AG10803 (cell line): ENCODE measurements at places on chromosomes 11 and 22.

DNA sequence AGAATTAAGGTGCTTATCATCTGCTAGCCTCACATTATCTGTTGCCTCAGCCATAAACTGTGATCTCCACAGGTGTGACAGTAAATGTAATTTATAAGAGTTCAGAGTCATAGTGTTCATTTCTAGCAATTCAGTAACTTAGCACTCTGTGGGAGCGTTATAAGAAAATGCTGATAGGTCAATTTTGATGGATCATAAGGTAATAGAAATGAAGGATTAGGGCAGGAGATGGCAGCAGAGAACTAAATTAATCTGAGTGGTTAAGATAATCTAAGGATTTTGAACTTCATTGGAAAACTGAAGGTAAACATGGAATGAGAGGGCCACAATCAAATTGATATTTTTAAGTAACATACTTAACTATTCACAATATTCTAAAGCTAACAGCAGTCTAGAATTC, 26.5 kb upstream of the SLC22A9 start:
- no peak for DNase-seq

DNA sequence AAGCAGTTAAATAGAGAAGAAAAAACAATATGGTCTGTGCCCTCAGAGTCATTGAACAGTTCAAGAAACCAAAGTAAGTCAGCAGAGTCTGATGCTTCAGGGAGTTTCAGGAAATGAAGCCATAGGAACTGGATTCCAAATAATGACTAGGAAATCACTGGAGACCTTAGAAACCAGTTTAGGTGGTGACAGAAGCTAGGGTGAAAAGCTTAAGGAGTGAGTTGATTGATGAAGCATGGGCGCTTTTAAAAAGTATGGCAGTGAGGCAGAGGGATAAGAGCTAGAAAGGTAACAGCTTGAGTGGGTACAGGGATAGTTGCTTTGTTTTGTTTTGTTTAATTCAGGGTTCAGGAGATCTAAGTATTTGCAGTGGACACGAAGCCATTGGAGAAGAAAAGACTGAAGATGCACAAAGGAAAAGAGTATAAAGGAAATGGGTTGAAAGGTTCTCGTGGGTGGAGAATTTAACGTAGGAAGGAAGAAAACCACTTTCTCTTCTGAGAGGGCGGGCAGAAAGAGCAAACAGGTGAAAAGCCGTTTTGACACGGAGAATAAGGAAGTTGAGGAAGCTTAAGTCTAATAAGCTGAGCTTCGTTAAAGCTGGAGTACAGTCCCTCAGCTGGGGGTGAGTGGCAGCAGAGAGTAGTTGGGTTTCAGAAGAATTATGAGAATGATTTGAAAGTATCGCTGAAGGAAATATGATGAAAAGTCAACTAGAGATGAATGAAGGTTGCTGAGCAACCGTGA, 14.8 kb downstream of the SGSM3 start:
- DNase-seq: no peak

GRCh38 chr11:2122907-2123627, 16.1 kb downstream of the IGF2 start:
- DNase-seq: no peak

- DNase-seq: peak; percentile 69
These were observed 59.2 kb downstream of the SLC35F2 start for GRCh38 chr11:107799218-107799859.

DNA sequence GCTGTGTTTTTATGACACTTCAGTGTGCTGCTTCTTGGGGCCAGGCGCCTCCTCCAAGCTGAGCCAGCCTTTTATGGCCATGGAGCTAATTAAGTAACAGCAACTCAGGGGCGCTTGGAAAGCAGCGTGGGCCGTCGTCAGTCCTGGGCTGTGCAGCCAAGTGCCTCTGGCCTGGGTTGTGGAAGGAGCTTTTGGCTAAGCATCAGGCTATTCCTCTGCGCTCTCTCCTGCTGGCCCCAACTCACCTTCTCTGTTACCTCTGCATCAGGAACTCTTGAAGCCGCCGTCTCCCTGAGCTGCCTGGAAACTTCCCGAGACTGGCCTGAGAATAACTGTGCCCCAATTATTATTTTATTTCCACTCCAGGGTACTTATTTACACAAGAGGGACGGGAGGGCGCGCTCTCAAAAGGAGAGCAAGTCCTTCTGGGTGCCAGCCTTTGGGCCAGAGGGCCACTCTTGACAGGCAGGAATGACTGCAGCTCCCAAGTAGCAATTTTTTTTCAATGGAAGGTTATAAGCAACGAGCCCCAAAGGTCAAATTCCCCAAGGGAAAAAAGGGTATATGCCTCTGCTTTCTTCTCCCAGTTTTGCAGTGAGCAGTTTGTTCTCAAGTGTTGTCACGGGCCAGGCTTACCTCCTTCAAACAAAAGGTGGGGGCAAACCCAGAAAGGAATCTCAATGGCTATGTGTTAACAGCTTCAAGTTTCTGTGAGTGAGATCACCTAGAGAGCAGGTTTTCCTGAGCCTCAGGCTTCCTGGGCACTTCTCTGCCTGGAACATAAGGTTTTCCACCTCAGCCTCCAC, 38.5 kb upstream of the NAV2 start:
- peak; percentile 55 for DNase-seq

- DNase-seq: no peak
These were observed 19.5 kb upstream of the SLC22A12 start for GRCh38 chr11:64571410-64572091.
